ENCODE measurements at places on chromosomes 4 and X.

DNA sequence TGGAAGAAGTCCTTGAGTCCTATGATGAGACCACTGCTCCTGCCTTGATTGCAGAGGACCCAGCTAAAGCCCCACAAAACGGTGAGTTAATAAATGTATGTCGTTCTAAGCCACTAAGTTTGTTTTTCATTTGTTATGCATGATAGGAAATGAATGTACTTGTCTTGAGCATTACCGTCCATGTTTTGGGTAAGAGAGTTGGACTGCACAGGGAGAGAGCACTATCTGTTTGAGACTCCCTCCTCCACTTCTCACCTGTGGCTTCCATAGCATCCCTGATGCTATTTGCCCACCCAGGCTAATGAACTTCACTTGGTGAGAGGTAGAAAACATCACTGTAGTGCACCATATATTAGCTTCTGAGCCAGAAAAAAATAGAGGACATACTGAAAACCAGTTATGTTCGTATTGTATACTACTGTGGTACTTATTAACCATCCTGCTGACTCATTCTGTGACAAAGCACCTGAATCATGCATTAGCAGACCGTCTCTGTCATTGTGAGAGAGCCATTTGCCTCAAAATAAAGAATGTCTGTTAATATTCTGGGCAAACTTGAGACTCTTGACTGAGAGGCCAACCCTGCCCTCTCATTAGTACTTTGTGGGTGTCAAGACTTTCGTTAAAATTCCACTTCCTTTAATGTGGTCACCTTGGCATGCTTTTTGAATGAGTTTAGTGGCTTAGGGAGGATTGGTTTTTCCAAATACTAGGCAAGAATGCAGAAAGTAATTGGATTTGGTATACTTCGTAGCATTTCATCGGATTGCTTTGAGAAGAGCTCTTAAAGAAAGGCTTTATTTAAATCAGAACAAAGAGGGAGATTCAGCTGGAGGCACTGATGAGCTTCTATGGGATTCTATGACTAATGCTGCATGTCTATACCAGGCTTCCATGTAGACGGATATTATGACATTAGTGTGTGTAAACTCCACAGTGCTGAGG lies 99.3 kb upstream of the GRPR start:
- no peak for DNase-seq

GRCh38 chrX:39019056-39019455 lies 217.8 kb downstream of the MID1IP1 start:
- no peak for DNase-seq

DNA sequence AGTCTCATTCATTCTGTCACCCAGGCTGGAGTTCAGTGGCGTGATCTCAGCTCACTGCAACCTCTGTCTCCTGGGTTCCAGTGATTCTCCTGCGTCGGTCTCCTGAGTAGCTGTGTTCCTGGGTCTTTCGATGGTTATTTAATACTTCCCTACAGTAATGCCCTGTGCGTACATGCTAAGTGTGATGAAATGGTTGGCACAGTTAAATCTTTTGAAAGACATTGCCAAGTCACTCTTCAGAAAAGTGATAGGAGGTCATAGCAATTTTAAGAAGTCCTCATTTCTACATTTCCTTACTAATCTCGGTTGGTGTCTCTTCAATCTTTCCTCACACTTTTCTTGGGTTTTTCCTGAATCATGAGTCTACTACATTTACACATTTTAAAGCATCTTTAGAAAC lies 14.4 kb downstream of the HTT-AS start:
- DNase-seq: no peak

GRCh38 chr4:88217169-88217568 lies 58.7 kb upstream of the ABCG2 start:
- no peak for DNase-seq

GRCh38 chr4:1405636-1406393 lies 427 bp downstream of the NKX1-1 start:
- no peak for DNase-seq

DNA sequence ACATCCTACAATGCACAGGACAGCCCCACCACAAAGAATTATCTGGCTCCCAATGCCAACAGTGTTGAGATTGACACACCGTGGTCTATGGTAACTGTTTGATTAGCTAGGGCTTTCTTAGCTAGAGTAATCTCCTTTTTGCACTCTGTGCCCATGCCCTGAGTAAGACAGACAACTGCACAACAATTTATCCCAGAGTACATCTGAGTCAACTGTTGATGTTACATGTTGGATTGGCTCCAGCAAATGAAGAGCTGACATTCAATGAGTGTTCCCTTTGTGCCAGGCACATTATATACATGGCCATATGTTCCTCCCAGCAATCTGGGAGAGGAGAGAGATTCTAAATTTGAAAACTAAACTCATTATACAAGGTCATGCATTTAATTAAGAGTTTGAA lies 3.9 kb upstream of the FAM9C start:
- DNase-seq: no peak

DNA sequence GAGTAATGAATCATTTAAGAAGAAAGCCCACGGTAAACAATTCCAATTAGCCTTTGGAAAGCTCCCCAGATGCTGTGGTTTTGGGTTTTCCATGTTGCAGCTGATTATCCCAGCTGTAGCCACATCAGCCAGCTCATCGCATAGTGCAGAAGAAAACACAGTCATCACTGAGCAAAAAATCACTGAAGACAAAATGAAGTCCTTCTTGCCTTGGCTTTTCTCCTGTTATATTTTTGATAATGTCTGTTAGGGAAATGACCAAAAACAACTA lies 193.0 kb upstream of the C1QTNF7 start:
- no peak for DNase-seq

DNA sequence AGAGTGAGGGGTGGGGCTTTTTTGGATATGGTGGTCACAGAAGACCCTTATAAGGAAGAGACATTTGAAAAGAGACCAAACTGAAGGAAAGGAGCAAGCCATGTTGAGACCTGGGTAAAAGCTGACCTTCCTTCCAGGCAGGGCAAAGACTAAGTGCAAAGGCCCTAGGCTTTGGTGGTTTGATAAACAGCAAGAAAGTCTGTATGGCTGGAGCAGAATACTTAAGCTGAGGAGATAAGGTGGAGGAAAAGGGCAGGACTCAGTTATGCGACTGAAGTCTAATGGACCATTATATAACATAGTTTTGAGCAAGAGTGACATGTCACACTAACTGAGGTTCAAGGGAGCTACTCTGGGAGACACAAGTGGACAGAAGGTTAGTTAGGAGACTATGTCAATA lies 20.0 kb downstream of the SH3RF1 start:
- DNase-seq: no peak

GRCh38 chrX:152154050-152154449 lies 15.7 kb upstream of the MAGEA10 start:
- DNase-seq: no peak

DNA sequence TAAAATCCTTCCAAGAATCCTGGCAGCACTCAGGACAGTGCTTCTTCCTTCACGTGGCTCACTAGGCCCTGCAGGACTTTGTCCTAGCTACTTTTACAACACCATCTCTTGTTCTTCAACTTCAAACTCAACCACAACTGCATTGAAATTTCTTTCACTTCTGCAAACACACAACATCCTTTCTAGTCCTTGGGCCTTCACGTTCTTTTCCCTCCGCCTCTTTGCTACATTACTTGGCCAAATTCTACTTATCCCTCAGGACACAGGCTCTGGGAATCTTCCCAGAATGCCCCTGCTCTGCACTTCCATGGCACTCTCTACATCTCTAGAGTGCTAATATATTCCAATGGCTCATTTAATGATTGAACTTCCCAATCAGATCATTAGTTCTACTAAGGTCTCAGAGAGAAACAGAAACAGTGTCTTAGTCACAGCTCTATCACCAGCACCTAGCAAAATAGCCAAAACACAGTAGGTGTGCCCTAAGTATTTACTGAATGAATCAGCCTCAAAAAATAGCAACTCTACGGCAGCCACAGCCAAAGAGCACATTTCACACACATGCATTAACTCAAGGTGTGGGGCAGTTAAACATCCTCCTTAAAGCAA lies 73.3 kb downstream of the MANBA start:
- DNase-seq: no peak

GRCh38 chr4:136893573-136893972 lies 638.7 kb downstream of the PCDH18 start:
- DNase-seq: no peak

DNA sequence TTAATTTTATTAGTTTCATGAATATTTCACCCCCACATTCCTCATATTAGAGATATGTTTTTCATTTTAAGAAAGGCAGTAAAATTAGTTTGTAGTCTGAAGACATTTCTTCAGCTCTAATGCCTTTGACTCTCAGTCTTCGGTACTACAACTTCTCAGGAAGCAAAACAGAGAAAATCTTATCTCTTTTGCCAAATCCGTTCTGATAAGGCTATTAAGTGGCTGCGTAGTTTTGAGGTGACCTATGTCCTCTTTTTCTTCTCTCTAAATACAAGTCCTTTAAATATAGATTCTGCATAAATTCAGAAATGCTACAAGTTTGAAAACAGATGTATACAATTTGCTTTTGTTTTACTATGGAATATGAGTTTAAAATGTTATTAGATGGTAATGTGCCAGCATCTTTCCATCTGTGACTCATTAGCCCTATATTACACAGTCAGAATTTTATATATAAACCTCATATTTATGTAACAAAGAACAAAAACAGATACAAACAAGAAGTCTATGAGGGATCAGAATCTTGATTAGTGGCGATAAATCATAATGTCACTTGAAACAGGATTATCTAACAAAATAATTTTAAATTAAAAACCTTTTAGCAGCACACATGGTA lies 181.2 kb upstream of the ETNPPL start:
- DNase-seq: no peak

DNA sequence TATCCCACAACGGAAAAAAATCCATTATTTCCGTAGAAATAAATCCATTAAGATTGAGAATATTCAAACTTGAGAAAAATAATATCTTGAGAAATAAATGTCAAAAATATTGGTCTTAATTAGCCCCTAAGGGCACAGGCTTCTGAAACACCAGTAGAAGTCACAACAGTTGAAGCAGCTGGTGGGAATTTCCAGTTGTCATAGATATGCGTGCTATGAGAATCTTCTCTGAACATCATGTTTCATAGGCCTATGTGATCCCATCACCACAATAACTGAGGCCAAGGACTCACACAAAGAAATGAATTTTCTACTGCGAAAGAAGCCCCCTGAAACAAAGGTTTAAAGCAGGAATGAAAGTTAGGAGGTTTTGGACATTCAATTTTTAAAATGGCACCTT lies 292.0 kb downstream of the DTHD1 start:
- DNase-seq: no peak

GRCh38 chrX:154515090-154515965 lies 704 bp downstream of the FAM3A start:
- no peak for DNase-seq

DNA sequence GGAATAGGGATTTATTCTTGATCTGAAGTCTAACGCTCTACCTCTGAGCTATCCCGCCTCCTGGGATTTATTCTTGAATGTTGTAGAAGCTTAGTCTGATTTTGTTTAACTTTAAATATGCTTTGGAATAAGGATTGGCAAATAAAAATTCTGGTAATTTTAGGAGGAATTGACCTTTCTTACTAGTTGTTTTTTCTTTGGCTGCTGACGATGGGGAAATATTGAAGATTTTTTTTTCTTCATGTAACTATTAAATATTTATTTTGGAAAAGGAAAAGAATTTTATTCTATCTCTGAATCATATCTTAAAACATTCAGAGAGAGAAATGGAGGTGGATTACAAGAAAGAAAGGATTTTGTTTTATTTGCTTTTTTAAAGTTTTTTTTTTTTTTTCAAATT lies 122.9 kb downstream of the PDLIM5 start:
- no peak for DNase-seq

DNA sequence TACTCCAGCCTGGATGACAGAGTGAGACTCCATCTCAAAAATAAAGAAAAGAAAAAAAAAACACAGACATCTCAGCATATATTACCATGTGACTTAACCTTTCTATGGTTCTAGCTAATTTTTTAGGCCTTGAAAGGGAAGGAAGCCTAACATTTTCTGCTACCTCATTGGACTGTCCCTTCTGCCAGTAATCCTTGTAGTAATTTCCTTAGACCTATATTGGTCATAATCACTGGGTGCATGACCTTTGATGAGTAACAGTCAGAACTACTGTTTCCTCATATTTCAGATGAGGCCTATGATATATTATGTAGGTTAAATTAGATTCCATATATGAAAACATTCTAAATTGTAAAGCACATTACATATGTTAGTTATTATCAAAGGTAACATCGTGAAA lies 9.6 kb downstream of the XIAP start:
- DNase-seq: no peak

DNA sequence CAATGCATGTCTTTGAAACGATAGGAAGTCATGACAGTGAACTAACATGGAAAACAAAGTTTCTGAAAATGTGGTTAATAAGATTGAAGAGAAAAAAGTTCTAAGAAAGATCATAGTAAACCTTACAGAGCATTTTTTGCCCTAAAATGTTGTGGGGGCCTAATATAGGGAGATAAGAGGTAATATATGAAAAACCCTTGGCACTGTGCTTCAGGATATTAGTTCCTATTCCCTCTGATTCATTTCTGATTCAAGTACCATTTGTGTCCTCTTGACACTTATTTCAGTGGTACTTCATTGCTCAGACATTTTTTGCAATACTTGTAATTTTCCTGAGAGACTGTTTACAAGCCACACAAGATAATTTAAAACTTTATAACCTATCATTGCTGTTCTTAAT lies 35.1 kb downstream of the PAQR3 start:
- DNase-seq: no peak

GRCh38 chrX:23786268-23786815 lies 3.4 kb downstream of the SAT1 start:
- no peak for DNase-seq

- DNase-seq: no peak
Observed at GRCh38 chr4:8393593-8394038, 46.9 kb downstream of the ACOX3 start.

DNA sequence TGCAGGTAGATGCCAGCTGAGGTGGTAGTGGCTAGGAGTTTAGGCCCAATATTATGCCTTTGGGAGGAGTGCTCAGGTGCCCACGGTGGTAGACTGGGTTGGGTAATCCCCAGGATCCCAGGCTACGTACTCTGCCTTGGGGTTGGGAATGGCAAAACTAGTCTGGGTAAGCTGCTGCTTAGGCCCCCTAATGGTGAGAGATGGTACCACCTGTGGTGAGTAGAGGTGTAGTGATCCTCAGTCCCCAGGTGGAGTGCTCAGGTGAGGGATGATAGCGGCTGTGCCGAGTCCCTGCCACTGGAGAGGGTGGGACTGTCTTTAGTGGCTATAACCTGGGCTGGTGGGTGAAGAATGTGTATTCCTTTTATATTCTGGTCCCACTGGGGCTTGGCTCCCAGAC lies 75.2 kb downstream of the IL1RAPL2 start:
- DNase-seq: no peak

GRCh38 chr4:159608436-159608835 lies 505.6 kb downstream of the RAPGEF2 start:
- no peak for DNase-seq

GRCh38 chr4:126678618-126679017 lies 954.1 kb upstream of the INTU start:
- no peak for DNase-seq
